CD4-positive, alpha-beta T cell treated with Interleukin-1 beta for 1 hour (primary cell): ENCODE measurements at places on chromosomes 13 and 19.

DNA sequence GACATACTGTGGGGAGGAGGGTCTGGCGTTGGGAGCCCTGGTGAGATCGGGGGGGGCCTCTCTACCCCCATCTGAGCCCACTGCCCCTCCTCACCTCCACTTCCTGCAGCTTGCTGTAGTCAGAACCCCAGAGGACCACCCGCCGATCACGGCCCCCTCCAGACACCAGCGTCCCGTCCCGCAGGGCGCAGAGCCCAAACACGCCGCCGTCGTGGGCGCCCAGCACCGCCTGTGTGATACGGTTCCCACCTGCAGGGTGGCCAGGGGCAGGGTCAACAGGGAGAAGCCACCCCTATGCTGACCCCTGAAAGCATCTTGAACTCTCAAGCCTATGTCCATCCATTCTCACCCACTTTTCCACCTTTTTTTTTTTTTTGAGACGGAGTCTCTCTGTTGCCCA, 17.8 kb downstream of the EML2 start:
- no peak for DNase-seq

GRCh38 chr13:38979891-38980749, 10.5 kb downstream of the STOML3 start:
- no peak for DNase-seq

DNA sequence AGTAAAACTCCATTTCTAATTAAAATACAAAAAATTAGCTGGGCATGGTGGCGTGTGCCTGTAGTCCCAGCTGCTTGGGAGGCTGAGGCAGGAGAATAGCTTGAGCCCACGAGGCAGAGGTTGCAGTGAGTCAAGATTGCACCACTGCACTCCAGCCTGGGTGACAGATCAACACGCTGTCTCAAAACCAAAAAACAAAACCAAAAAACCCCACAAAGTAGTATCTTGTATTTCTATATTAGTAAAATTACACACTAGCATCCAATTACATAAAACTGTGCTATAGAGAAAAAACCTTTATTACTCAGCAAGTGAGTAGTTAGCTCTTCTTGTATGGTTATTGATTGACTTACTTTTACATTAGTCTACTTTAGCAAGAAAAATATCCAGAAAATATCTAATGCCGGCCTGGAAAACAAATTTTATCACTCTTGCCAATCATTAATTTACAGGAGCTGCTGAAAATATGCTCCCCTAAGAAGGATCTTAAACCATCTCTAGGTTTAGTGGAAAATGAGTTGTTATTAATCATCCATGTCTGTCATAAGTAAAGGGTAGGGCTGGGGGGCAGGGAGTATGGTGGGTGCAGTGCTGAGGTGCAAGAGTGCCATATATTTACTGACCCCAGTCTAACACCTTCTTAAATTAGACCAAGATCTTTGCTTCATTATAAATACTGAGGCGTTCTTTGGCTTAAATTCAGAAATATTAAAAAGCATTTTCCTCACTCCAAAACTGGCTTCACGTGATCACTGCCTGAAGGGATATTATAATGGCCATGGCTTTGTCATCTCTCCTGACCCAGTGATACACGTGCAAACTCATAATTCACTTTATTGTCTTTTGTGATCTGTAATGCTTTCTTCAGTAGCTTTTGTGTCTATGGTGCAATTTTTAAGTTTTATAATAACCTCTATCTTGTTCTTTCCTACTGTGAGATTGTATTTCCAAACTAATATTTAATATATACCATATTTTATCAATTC, 44.1 kb downstream of the UBL3 start:
- no peak for DNase-seq

- no peak for DNase-seq
Measured at GRCh38 chr19:28196101-28196500, 1016.9 kb downstream of the UQCRFS1 start.

DNA sequence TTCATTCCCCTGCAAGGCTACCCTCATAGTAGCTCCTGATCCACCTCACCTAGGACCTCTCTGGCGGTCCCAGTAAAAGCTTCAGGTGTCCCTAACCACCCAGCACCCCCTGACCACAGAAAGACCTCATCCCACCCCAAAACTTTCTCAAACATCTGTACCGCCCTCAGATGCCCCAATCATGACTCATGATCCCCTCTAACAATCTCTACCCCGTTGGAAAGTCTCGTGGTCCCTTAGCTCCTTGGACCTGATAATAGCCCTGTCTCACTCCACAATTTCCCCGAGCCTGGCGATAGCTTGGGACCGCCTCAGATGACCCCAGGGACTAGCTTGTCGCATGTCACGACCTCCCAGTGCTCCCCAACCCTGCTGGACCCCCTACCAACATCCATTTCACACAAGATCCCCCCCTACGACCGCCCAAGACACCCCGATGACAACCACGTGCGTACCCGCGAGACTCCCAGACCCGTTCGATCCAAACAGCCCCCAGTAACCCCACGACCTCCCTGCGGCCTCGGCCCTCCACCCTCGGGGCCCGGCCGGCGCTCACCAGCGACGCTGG, 450 bp downstream of the NDUFA11 start:
- DNase-seq = peak; percentile 1

- DNase-seq = no peak
Measured at GRCh38 chr13:97875911-97876310, 77.6 kb upstream of the IPO5 start.

- no peak for DNase-seq
Measured at GRCh38 chr13:23667750-23668149, 97.5 kb downstream of the TNFRSF19 start.

GRCh38 chr19:21130097-21130775, 11.6 kb upstream of the ZNF431 start:
- no peak for DNase-seq

- DNase-seq = no peak
Measured at GRCh38 chr19:4360081-4360569, 16.8 kb downstream of the MPND start.

DNA sequence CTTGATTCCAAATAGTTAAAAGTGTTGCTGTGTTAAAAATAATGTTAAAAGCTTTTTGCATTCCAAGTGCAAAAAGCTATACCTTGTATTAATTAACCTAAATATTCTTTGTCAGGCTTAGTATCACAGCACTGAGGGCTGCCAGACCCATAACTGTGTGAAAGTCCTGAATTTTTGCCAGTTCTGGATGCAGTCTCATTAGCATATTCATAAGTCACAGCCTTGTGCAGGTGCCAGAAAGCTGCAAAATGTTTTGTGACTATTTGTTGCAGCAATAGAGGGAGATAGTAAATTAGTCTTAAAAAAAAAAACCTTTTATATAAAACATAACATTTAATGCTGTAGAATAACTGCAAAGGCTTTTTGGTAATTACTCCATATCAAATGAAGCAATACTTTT, 56.6 kb downstream of the SLITRK1 start:
- DNase-seq = no peak

GRCh38 chr13:30576528-30576927, 41.2 kb upstream of the USPL1 start:
- DNase-seq = peak; percentile 50

GRCh38 chr19:45235485-45235884, 9.7 kb downstream of the EXOC3L2 start:
- no peak for DNase-seq

DNA sequence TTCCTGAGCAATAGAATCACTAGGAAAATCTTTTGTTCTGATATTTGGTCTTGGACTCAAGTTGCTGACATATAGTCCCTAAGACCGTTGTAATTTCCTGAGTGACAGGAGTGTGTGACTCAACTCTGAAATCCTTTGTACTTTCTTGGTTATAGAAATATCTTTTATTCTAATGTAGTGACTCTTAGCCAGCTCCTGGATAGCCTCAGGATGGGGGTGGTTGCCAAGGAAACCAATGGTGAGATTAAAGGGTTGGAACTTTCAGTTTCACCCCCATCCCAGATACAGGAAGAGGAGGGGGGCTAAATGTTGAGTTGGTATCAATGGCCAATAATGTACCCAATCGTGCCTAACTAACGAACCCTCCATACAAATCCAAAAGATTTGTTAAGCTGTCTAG, 41.8 kb downstream of the MBD3L2B start:
- DNase-seq = no peak

GRCh38 chr13:51524312-51524711, 60.0 kb upstream of the WDFY2 start:
- DNase-seq = no peak

DNA sequence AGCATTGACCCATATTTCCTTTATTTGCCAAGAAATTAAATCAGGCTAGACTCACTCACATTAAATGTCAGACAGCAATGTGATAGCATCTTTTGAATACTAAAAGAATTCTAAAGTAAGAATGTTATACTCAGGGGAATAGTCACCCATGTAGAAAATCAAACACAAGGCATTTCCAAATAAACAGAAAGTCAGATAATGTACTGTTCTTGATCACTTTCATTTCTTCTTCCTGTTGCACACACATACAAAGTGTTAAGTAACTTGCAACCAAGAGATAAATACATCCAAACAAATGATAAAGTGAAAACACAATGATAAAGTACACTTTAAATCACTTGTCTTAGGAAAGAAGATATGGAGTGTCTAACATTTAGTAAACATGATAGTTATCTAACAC, 1366.6 kb upstream of the MIR17HG start:
- DNase-seq = no peak

GRCh38 chr19:10137751-10138682, 18.3 kb upstream of the EIF3G start:
- no peak for DNase-seq

- no peak for DNase-seq
Measured at GRCh38 chr13:53238261-53238660, 209.6 kb downstream of the OLFM4 start.

DNA sequence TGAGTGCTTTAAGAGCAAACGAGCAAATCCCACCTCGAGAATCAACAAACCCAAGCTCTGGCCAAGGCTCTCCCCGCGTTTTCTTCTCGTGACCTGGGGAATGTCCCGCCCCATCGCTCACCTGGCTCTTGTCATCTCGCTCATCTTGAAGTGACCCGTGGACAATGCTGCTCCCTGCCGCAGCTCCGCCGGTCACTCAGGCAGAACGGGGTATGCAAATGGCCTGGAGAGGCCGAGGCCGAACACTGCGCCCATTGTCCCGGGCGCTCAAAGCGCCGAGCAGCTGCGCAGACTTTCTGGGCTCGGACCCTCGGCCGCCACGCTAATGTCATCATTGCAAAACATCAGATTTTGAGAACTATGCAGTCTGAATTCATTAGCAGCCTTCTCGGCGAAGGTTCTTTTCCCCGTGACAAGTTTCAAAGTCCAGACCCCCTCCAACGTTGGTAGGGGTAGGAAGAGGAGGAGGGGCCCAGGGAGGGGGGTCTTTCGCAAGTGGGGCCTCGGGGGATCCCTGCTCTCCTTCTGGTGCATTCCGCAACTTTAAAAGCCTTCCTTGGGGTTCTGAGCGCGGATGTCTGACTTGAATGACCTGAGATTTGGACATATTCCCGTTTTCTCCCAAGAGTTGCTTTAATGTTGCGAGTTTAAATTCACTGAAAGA, 39.7 kb downstream of the SOX1 start:
- DNase-seq = no peak

GRCh38 chr19:45468159-45468651, 409 bp downstream of the FOSB start:
- DNase-seq = no peak

- no peak for DNase-seq
Measured at GRCh38 chr13:25847145-25847544, 204.7 kb downstream of the SHISA2 start.

- no peak for DNase-seq
Measured at GRCh38 chr13:47718556-47718955, 282.5 kb downstream of the SUCLA2 start.

- DNase-seq = no peak
Measured at GRCh38 chr13:40241125-40241798, 425.2 kb downstream of the FOXO1 start.

DNA sequence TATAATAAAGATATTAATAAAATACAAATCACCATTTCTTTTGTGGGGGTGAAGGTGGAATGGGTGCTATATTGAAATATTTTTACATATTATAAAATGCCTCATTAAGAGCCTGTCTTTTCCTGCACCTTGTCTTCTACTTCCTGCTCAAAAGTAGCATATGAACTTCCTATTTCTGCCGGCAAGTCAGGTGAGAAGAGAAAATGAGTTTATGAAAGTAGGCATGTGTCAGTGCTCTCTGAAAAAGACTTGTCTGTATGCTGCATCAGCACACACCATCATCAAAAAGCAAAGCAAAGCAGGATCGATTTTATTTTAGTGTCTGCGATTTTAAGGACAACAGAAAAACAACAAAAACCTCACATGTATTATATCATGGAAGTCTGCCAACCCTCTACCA, 114.2 kb downstream of the RAP2A start:
- DNase-seq = no peak

DNA sequence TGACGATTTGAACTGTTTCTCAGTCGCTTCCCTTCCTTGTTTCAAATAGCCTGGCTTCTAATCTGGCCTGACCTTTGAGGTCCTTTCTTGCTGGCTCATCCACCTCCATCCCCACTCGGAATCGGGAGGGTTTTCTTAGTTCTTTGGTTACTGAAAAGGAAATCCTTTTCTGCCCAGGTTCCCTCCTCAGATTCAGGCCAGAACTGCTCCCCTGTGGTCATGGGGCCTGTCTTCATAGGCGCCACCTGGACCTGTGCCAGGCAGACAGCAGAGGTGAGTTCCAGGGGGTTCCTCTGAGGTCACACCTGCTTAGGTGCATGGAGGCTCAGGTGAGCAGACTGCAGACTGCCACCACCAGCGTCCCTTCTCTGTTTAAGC, 62.4 kb downstream of the AKAP11 start:
- no peak for DNase-seq

DNA sequence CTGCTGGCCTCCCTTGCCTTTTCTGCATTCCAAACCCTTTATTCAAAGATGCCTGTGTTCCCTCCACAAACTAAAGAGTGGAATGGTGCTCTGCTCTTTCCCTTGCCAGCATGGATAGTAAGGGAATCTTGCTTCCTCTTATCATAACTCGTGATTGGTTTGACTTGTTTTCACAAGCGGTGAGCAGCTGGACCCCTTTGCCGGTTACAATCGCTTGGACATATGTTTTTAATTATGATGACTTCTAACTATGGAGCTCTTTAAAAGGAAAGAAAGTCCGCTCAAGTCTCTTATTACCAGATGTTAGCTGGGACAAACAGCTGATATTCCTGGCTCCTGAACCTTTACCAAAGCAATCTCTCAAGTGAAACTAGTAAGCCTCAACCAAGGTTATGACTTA, 1094.7 kb downstream of the UQCRFS1 start:
- no peak for DNase-seq

GRCh38 chr19:19342086-19343015, 21.7 kb downstream of the MAU2 start:
- DNase-seq = no peak

DNA sequence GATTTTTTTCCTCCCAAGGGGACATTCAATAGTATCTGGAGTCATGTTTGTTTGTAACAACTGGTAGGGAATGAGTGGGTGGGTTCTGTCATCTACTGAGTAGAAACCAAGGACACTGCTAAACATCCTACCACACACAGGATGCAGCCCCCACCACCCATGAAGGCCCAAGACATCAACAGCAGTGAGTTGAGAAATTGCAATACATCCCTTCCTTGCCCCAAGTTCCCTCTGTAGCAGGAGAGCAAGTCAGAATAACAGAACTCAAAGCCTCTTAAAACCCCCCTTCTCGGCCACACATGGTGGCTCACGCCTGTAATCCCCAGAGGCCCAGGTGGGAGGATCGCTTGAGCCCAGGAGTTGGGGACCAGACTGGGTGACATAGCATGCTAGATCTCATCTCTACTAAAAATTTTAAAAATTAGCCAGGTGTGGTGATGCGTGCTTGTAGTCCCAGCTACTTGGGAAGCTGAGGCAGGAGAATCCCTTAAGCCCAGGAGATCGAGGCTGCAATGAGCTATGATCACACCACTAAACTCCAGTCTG, 2.4 kb upstream of the CYP2F1 start:
- DNase-seq = no peak
